ENCODE measurements at places on chromosomes 2 and 18.

DNA sequence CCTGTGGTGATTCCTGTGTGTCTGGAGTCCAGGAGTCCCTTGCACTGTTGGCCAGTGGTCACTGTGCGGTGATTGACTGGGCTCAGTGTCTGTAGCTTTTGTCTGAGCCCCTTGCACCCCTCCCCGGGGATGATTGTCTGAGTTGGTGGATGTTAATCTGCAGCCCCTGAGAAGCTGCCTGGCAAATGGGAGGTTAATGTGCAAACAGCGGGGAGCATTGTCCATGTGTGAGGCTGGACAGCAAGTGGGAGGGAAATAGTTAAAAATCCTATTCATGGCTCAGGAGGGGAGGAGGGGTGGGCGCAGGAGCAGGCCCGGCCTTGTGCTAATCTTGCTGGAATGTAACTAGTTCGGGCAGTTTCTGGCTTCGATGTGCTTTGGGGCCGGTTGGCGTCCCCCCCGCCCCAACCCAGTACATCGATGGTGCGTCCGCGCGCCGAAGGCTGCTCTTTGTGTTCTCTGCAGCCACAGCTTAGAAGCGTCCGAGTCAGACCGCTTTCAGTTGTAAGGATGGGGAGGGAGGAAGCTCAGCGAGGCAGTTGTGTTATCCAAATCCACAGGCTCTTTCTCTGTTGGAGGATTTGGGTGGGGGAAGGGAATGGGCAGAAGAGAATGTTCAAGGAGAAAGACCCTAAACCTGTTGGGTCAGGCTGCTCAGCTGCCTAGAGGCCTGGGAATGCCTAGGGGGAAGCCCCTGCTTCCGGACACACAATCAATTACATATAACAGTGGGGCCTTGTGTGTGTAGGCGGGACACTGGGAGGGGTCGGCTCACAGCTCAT, 71.8 kb downstream of the TGOLN2 start:
- no peak for DNase-seq

DNA sequence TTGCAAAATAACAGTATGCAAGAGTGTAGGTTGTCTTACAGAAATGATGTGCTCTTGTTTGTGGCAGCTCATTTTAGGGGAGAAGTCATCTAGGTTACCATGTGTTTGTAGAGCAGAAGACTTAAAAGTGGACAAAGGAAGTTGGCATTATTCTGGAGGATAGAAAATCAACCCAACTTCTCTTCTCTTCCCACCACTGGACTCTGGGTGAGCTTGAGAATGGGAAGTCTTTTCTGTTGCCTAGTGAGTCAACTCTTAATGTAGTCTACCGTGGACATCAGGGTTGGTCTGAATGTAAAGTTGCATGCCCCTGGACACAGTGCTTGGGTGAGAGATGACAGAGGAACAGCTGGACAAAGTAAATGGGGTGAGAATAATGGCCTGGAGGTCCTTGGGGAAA, 98.3 kb downstream of the FMNL2 start:
- no peak for DNase-seq

DNA sequence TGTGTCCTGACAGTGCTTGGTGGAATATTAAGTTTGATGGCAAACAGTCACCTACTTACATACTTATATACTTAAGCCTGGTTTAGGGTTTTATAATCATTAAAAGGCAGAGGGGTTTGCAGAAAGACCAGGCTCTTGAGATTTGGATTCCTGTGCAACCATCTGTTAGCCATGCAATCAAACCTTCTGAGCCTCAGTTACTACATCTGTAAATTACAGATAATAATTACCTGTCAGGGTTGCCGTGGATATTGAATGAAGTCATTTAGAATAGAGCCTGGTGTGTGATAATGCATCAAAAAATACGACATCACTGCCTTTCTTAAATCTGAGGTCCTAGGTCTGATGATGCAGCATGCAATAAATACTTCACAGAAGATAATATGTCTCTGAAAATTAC, 152.9 kb downstream of the ARHGAP28 start:
- DNase-seq, result no peak

GRCh38 chr2:46120792-46121555, 176.2 kb upstream of the EPAS1 start:
- no peak for DNase-seq

- DNase-seq, result no peak
These were observed 11.0 kb downstream of the ANKRD12 start for GRCh38 chr18:9147440-9148202.

DNA sequence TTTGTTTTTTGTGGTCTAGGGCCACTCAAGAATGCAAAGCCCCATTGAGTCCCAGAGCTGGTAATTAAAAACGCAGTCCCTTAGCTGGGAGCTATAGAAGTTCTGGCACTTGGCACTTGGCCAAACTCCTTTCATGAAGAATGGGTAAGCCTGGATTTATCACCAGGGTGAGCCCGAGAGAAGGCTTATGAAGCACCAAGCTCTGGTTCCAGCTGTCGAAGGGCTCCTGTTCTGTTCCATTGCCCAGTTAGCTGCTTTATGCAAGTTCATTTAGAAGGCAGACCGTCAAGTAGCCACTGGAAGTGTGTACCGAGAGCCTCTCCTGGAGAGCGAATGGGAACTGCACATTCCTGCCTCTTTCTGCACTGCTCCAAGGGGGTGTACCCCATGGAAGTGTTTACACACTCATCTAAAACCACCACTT, 14.2 kb downstream of the ECEL1 start:
- no peak for DNase-seq

DNA sequence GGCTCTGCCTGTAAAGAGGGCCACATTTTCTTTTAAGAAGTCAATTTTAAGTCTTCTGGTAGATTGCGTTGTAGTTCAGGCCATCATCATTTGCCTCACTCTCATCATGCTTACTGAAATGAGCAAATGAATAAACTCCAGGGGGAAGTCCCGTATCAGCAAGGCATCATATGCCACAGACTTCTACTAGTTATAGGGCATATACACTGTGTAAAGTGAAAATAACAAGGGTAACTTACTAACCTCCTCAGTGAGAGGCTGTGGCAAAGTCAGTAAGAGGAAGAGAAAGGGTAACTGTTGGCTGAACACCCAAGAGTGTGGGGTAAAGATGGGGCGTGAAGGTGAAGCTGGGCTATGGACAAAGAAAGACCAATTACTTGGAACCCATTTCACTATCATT, 456.2 kb downstream of the SPAG16 start:
- no peak for DNase-seq

GRCh38 chr2:28683100-28683706, 68.4 kb upstream of the PPP1CB start:
- DNase-seq, result no peak

DNA sequence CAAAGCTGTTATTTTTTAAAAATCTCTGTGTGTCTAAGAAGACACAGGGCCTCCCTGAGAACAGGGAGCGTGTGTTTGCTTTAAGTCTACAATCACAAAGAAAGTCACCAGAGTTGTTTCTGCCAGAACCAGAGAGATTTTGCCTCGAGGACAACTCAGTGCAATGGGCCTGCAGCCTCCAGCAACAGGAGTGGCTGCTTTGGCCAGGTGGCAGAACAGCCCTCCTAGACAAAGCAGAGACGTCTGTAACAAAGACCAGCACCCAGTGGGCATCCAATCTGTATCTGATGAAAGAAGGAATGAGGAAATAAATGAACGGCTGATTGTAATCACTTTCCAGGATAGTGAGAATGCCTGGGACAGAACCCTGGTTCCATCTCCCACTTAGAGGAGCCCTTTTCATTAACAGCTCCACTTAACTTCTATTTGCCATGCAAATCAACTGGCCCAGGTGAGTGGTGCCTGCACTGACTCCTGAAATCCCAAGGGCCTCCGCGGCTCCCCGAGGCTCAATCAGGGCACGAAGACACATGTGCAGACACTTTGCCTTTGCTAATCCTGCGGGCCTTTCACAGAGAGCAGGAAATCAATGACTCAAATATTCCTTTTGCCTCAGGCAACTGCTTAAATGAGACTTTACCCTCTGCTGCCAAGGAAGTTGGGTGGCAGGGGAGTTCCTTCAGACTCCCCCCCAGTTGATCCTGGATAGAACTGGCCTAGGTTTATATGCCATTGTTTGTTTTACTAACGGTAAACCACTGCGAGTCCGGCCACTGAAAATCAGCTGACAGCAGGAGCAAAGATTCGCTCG, 146.5 kb downstream of the CABLES1 start:
- DNase-seq, result no peak

DNA sequence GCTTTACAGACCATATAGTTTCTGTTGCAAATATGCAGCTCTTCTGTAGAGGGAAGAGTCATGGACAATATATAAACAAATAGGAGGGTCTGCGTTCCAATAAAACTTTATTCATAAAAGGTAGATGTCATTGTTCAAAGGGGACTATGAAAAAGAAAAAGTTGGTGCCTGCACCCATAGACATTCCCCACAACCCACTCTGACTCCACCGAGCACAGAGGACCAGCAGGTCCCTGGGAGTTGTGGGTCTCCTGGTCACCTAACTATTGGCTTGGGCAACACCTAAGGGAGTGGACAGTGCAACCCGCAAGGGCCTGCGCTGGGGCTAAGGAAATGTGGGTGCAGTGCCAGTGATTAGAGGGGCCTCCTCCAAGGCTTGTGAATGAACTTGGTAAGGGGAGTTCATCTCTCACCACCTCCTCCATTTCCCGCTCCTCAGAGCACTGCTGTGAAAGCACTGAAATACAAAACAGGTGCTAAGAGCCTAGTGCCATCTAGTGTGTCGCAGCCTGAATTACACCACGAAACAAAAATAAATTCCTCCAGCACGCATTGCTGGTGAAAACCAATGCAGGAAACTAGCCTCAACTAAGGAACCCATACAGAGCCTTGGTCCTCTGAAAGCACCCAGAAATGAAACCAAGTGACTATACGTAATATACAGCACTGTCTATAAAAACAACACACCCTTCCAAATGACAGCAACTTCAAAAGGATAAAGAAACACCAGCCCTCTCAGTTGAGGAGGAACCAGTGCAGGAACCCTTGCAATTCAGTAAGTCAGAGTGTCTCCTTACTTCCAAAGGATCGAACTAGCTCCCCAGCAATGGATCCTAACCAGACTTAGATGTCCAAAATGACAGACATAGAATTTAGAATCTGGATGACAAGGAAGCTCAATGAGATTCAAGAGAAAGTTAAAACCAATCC, 166.6 kb downstream of the RNF144A start:
- no peak for DNase-seq

GRCh38 chr2:38076710-38077430, 919 bp upstream of the CYP1B1 start:
- peak; percentile 78 for DNase-seq

DNA sequence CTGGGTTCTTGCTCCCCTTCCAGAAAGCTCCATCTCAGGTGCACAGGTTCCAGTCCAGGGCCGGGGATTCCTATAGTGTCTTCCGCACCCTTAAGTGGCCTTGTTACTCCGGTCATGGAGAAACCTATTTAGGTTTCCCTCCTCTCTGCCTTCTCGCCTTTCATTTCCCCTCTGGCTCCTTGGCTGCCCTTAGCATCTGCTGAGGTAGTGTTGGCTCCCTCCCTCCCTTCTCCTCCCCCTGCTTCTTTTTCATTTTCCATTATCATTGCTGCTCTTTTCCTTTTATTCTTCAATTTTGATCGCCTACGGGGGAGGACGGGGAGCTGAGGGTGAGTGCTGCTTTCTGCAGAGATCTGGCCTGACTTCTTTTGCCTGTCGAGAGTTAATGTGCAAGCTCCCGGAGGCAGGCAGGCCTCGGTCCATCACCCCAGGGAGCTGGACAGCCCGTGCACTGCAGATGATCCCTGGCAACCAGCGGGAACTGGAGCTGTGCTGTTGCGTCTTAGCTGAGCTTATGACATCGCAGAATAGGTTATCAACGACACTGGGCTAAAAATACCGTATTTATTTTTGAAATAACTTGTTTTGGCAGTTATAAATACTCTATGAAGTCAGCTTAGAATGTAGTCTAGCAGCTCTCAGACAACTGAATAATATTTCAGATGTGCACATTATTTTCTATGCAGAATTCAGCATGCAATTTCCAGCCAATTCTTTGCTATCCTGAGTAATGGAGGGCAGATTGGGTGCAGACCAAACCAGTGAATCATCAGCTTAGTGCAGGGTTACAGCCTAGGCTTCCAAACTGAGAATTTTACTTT, 141.9 kb downstream of the SLC4A3 start:
- DNase-seq, result no peak

- DNase-seq, result no peak
These were observed 330.2 kb upstream of the NRP2 start for GRCh38 chr2:205352094-205352493.

DNA sequence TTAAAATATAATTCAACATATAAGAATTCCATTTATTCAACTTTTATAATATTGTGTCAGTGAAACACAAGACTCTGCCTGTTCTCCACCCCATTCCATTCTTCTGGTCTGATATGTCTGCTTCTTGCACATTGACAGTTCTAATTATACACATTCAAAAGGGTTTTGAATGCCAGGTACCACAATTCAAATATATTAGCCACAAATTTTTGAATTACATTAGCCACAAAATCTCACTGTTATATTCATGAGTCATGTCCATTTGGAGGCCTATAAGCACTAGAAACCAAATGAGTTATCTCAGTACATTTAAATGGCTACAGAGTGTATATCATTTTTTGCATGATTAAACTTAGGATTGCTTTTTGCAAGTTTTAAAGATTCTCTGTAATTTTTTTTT, 72.1 kb downstream of the CCDC150 start:
- DNase-seq, result no peak

DNA sequence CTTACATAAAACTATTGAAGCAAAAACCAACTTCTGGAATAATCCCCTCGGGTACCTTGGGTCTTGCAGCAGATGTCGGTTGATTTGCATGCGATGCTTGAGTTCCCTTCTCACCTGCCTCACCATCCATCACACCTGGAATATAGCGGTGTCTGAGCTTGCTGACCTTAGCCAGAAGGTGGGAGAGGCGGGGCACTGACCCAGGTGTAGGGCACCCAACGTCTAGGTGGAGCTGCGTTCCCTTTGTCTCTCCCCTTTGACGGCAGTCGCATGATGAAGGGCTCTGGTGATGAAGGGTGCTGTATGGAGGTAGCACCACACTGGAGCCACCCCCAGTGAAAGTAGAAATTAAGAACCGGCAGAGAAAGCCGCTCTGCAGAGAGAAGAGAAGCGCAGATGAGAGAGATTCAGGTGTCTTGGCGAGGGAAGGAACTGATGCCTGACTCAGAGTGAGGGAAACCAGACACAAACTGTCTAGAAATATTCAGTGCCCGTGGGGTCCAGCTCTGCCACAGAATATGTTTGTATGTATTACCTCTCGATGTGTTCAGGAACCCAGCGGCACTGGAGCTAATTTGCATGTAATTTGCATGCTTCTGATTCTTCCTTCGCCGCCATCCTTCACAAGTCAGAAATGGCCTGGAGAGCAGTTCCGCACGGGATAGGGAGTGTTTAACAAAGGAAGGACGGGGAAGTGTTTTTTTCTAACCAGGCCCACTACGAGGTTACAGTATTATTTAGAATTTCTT, 19.4 kb upstream of the MBP start:
- no peak for DNase-seq

GRCh38 chr18:43484710-43485109, 207.4 kb upstream of the SYT4 start:
- DNase-seq, result no peak

GRCh38 chr2:99878581-99879350, 263.6 kb downstream of the AFF3 start:
- DNase-seq, result no peak

DNA sequence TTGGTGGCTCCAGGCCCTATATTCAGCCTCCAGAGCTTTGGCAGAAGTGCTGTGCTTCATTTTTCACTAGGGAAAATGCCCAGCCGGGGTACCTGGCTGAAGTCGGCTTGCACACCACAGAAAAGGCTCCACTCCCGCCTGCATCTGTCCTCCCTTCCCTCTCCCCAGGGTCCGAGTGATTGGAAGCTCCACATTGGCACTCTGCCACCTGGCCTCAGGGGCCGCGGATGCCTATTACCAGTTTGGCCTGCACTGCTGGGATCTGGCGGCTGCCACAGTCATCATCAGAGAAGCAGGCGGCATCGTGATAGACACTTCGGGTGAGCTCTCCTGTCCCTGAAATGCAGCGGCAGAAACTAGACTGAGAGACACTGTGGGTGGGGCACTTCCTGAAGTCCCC, 47.4 kb downstream of the IMPA2 start:
- DNase-seq, result no peak

Measured in GM04503 (cell line).